Esophagus squamous epithelium (tissue), 5 donors: ENCODE measurements at places on chromosomes 6 and 20.

DNA sequence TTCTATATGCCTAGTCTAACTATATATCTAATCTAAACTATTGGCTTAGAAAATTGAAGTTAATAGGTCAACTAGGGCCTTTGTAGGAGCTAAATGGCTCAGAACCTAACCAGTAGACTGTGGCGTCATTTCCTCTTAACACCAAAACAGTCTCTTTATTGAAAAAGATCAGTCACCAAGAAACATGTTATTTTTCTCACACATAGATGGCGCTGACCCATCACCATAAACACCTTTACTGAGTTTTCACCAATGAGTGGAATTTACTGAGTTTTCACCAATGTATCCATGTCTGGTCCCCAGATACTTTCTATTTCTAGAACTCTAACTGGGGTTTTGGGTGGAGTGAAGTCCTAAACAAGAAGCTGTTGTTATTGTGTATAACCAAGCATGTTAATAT is 636.0 kb downstream of the BCKDHB start:
- no peak for DNase-seq

DNA sequence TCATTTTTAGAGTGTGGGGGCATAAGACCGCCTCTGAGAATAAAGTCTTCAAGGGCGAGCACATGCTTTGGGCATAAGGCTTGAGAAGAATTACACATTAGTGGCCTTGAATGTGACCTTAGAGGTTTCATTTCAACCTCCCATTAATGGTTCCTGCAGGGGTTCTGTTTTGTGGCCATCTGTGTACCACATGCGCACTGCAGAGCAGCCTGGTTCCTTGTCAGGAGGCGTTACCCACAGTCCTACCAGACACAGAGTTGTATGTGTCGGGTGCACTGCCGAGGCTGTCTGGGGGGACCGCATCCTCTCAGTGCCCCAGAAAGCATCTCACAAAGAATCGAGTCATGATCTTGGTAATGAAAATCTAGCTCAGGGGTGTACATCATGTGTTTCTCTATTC is 115.7 kb downstream of the B3GAT2 start:
- DNase-seq, result no peak

DNA sequence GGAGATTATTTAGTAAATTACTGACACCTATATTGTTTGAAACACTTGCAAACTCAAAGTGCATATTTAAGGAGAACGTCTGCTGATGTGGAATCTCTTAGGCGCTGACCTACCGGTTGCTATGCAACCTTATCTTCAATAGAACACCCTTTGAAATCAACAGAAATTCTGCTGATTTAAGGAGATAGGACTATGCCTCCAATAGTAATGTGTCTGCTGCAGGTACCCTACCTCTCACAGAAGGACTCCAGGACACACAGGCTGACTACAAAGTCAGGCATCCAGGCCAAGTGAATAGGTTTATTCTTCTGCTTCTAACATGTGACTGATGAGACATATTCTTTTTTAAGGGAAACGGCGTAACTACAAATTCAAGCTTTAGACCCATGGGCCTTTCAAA is 311.7 kb downstream of the CBLN4 start:
- DNase-seq, result no peak

GRCh38 chr20:6245436-6245835 is 122.6 kb upstream of the FERMT1 start:
- no peak for DNase-seq

DNA sequence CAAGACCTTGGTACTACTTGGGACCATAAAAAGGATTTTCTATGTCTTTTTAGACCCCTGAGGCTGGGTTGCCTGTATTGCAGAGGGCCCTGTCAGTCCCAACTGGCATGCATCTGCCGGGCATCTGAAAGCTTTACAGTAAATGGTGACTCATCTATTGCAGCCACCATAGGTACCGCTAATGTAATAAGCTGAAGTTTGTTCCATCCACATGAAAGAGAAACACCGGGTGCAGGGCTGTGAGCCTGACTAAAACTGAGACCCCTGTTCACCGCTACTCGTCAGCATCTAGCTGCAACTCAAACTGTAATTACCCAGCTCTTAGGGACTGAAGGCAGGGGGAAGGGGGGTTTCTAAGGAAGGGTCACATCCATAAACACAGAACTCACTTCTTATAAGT is 49.5 kb downstream of the TRERF1 start:
- DNase-seq, result no peak

DNA sequence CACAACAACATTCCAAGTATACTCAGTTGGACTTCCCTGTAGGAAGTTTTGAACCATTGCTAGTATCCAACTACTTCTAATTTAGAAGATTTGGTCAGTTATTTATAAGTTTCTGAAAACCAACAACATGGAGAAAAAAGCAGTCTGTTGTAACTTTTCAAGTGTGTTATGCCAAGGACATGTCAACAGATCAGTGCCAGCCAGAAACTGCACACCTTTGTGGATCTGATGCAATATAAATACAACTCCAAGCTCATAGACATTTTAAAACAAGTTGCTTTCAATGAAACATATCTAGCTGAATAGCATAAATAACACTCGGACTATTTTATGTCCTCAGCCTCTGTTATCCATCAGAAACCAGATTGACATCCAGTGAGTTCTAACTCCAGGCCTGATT is 58.3 kb upstream of the CARMIL1 start:
- no peak for DNase-seq

GRCh38 chr6:165729307-165729936 is 66.4 kb upstream of the PDE10A start:
- no peak for DNase-seq

DNA sequence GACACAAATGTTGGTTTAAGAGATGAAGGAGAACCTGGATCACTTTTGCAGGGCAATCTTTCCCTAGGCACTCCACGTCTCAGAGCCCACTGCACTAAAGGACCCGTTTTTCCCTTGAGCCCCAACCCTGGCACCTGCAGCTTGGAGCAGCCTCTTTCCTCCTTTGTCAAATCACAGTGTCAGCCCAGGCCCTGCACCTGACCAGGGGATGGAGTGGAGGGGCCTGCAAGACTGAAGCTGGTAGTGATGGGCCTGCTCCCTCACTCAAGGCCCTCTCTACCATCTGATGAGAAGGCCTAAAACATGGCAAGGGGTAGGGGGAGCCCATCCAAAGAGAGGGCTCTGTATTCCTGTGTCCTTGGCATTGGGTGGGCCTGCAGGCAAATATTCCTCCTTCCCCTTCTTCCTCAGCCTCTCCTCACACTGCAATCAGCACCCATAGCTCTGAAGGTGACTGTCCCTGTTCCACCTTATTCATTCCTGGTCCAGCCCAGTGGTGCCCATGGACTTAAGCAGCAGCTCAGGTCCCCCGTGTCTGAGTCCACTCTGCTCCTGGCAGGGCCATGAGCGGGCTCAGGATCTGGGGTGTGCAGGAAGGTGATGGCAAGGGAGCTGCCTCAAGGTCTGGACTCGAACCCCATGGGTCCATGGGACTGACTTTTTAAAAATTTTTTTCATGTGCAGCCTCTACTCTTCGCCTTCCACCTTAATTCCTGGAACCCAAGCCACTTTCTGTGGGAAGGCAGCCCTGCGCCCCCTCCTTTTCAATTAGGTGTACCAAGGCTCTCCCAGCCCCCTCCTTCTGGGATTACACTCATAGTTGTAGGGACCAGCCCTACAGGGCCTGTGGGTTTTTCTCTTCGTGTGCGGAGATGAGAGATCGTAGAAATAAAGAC is 6.7 kb downstream of the RAET1G start:
- no peak for DNase-seq

- no peak for DNase-seq
Observed at GRCh38 chr6:82370788-82371187, 7.2 kb downstream of the TPBG start.
